ENCODE measurements at places on chromosomes 3 and 15. TPM values are rescaled to one million over a fixed set of nuclear protein-coding genes. Genes with fewer than 3 reads are reported as not detected.

DNA sequence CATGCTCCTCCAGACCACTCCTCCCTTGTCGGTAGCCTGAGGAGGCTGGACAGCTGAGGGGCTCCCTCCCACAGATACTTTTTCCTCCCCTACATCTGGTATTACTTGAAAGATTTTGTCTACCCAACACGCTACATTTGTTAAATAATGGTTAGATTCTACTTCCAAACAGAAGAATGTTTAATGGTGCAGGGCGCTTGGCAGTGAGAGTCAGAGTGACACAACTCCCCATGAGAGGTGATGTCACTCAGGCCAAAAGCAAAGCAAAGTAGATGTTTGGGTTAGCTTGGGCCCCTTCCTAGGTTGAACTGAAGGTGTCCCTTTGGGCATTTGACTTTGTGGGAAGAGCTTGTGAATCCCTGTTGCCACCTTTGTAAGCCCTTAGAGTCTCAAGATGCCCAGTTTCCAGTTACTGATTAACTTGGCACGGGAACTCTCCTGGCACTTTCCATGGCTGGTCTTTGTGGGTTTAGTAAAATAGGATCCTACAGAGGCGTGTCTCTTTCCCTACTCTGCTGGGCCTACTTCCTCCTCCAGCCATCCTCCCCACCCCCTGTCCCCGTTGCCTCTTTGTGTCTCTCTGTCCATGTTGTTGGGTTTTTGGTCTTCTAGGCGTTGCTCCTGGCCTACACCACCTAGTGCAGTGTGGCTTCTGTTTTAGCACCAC, 5.6 kb downstream of the LIMD1 start:
- no peak for DNase-seq

The GATA2 gene
- total RNA-seq: 14.4 TPM

DNA sequence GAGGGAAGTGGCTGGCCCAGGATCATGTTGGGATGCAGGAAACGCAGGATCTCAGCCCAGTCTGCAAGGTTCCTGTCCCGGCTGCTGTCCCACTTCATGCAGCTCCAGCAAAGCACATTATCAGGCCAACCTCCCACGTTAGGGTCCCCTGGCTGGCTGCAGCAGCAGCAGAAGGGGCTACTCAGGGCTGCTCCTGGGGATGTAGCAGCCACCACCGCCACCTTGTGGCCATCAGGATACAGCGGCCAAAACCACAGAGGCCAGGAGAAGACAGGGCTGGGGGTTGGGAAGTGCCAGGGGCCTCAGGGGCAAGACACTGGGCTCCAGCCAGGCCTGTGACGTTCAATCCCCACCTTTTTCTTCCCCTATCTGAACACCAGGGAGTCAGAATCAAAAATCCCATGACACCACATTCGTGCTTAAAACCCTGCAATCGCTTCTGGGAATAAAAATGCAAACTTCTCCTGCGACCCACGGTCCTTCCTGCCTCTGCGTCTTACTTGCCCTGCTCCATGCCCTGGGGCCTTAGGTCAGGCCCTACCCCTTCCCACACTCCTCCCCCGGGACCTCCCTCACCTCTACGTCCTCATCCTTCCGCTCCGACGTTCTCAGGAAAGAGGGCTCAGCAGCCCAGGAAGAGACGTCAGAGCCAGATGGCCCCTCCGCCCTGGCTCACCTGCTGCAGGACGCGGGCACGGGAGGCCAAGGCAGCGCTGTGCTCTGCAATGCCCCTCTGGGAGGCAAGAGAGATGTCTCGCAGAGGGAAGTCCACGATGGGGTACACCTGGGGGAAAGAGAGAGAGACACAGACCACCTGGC, 21.5 kb downstream of the SSUH2 start:
- no peak for DNase-seq

GRCh38 chr3:17831366-17831765, 88.9 kb upstream of the TBC1D5 start:
- no peak for DNase-seq

The GOLGA6L10 gene
- total RNA-seq: 0.48 TPM

The MDFIC2 gene
- total RNA-seq: not detected

DNA sequence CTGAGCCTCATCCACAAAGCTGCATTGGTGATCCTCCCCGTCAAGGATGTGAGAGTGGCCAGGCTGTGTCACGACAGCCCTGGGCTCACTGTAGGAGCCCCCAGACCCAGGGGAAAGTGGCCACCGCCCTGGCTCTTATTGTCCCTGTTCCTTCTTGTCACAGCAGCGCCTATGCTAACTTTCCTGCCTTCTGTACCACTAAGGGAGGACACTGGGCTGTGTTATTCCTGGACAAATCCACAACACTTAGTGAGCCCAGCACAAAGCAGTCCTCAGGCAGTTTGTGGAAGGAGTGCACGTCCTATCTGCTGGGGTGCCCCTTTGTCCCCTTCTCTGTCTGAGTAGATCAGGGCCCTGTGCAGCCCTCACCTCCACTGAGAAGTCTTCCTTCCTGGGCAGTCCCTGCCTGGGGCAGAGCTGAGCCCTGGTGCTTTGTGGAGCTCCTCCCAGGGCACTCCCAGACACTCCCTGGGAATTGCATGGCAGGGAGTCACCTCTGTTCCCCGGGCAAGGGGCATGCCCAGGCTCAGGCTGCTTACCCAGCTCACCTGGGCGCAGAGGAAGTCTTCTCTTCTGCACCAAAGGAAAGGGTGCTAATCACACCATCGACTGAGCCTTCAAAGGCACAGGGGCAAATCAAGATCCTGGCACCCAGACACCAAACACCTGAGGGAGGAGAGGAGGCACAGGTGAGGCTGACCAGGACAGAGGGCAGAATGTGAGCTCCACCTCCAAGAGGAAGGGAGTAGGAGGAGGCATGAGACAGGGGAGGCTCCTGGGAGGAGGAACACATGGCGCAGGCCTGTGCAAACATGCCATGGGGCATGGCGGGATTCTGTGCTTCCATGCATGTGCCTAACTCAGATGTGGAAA, 138.7 kb downstream of the KLF13 start:
- no peak for DNase-seq

The GOLGA6L7 gene
- not detected for total RNA-seq

The MYL3 gene
- total RNA-seq: 8.5 TPM

Data from breast epithelium (tissue), 4 donors.